Hepatocyte (in vitro differentiated cells): ENCODE measurements at places on chromosomes 12 and 14. TPM values are rescaled to one million over a fixed set of nuclear protein-coding genes. Genes with fewer than 3 reads are reported as not detected.

GRCh38 chr12:7884689-7885088, 12.0 kb upstream of the SLC2A14 start:
- no peaks in the 10 kb centered on the region for H3K36me3 ChIP-seq
- no peaks in the 10 kb centered on the region for H3K27me3 ChIP-seq
- DNase-seq = no peak
- H3K27ac ChIP-seq = peak overlapping the region; percentile 28

GRCh38 chr14:95870772-95871171, 5.9 kb upstream of the TUNAR start:
- no peaks in the 10 kb centered on the region for H3K4me1 ChIP-seq
- H3K36me3 ChIP-seq = no peaks in the 10 kb centered on the region
- peaks cover 52% of the 10 kb centered on the region for H3K27me3 ChIP-seq
- no peak for DNase-seq

DNA sequence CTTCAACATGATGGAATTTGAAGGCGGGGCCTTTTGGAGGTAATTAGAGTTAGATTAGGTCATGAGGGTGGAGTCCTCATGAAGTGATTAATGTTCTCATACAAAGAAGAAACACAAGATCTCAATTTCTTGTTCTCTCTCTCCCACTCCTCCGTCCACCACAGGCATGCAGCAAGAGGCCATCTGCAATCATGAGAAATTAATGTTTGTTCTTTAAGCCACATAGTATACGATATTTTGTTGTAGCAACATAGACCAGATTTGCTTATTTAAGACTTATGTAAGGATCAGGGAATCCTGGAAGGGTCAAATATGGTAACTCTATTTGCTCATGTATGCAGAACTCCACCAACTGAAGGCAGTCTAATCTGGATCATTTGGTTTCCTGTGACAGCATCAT, 429.0 kb downstream of the LRIG3 start:
- peaks cover 14% of the 10 kb centered on the region for H3K4me1 ChIP-seq
- no peak overlapping the region for H3K4me3 ChIP-seq
- DNase-seq = peak; percentile 8
- no peak overlapping the region for H3K27ac ChIP-seq
- no peaks in the 10 kb centered on the region for H3K27me3 ChIP-seq

KERA gene
- total RNA-seq = 0.10 TPM in 1 of 2 replicates, not detected in the other

- no peak for DNase-seq
- H3K4me3 ChIP-seq = no peak overlapping the region
- H3K27me3 ChIP-seq = no peaks in the 10 kb centered on the region
- peaks cover 11% of the 10 kb centered on the region for H3K4me1 ChIP-seq
- H3K36me3 ChIP-seq = no peaks in the 10 kb centered on the region
- no peak overlapping the region for H3K27ac ChIP-seq
Measured at GRCh38 chr14:86782092-86782580, 1210.8 kb downstream of the GALC start.

DNA sequence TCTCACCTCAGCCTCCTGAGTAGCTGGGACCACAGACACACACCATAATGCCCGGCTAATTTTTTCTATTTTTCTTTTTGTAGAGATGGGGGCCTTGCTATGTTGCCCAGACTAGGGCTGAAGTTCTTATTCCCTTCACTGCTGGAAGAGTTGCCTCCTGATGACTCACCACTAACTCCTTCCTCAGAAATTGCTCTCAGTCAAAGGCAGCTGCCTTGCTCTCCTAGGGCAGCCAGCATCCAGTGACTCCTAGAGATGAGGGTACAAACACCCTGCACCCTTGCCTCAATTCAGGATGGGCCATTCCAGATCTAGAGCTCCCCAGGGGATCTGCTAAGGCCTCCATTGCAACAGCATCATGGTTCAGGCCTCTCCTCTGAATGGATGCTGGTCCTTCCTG, 54.0 kb upstream of the RASSF8 start:
- no peak overlapping the region for H3K4me3 ChIP-seq
- no peak overlapping the region for H3K27ac ChIP-seq
- H3K36me3 ChIP-seq = no peaks in the 10 kb centered on the region

DNA sequence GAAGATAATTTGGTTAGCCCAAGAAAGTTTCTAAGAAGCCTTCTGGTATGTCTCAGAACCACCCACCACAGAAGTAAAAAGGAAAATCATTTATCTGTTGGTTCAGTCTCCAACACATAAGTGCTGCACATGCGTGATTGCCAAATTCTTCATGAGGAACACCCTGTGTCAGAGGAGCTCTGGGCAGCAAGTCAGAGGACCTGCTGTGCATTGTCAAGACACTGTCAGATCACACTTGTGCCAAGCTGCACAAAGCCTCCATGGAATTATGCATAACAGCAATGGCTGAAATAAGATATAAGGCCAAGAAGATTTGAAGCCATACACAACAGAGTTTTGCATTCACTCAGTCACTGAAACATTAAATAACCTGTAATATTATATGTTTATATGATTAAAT, 1304.7 kb upstream of the FLRT2 start:
- DNase-seq = peak; percentile 34
- H3K27ac ChIP-seq = no peak overlapping the region
- H3K4me3 ChIP-seq = no peak overlapping the region
- H3K36me3 ChIP-seq = no peaks in the 10 kb centered on the region
- H3K4me1 ChIP-seq = no peaks in the 10 kb centered on the region

ZNF891 gene
- 2.2 TPM in 2 replicates for total RNA-seq

OAS2 gene
- total RNA-seq = 0.44 and 0.50 TPM in 2 replicates

IQSEC3 gene
- total RNA-seq = 0.36 and 0.70 TPM in 2 replicates

GRCh38 chr14:81200054-81200453, 20.7 kb downstream of the GTF2A1 start:
- DNase-seq = no peak
- no peaks in the 10 kb centered on the region for H3K36me3 ChIP-seq
- no peaks in the 10 kb centered on the region for H3K4me1 ChIP-seq
- no peak overlapping the region for H3K4me3 ChIP-seq
- no peaks in the 10 kb centered on the region for H3K27me3 ChIP-seq

GRCh38 chr14:65751510-65751909, 339.0 kb downstream of the FUT8 start:
- H3K27me3 ChIP-seq = no peaks in the 10 kb centered on the region
- no peak overlapping the region for H3K27ac ChIP-seq
- DNase-seq = no peak
- H3K36me3 ChIP-seq = no peaks in the 10 kb centered on the region

DNA sequence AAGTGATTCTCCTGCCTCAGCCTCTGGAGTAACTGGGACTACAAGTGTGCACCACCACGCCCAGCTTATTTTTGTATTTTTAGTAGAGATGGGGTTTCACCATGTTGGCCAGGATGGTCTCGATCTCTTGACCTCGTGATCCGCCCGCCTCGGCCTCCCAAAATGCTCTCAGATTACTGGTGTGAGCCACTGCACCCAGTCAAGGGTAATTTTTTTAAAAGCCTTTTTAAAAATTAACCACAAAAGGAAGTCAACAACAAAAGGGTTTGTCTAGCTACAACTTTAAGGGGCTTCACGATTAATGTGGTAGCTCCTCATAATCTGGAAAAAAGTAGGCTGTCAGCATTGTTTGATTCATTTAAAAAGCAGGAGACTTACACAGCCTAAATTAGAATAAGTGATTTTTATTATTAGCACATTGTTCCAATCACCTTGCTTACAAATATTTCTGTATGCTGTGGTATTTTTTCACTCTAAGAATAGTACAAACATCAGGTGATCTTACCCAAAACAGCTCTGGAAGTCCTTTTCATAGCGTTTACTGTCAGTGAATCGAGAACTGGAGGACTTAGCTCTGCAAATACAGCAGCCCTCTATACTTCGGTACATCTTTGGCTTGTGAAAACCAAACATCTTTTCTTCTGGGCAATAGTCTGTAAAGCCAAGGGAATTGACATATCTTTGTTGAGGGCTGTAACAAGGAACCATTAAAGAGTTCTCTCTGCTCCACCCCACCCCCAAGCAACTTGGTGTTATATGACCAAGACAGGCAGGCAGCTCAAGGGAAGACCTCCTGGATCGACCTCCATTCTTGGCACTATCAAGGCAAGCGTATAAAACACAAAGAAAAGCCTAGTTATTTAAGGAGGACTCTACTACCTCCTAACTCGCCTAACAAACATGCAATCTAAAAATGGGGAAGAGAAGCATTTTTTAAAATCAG, 28.1 kb downstream of the SINHCAF start:
- no peaks in the 10 kb centered on the region for H3K36me3 ChIP-seq
- no peaks in the 10 kb centered on the region for H3K4me1 ChIP-seq
- DNase-seq = no peak
- no peaks in the 10 kb centered on the region for H3K27me3 ChIP-seq
- no peak overlapping the region for H3K27ac ChIP-seq
- H3K4me3 ChIP-seq = no peak overlapping the region

CFAP251 gene
- 1.6 and 3.7 TPM in 2 replicates for total RNA-seq

EXOC3L4 gene
- 12.4 and 35.3 TPM in 2 replicates for total RNA-seq

- no peaks in the 10 kb centered on the region for H3K36me3 ChIP-seq
- no peak for DNase-seq
- H3K4me1 ChIP-seq = no peaks in the 10 kb centered on the region
Measured at GRCh38 chr12:117387832-117388231, 26.4 kb upstream of the NOS1 start.

- H3K27ac ChIP-seq = no peak overlapping the region
- no peaks in the 10 kb centered on the region for H3K4me1 ChIP-seq
- no peak for DNase-seq
- no peaks in the 10 kb centered on the region for H3K27me3 ChIP-seq
- no peak overlapping the region for H3K4me3 ChIP-seq
- no peaks in the 10 kb centered on the region for H3K36me3 ChIP-seq
Measured at GRCh38 chr12:2854669-2855453, 2.0 kb downstream of the TEX52 start.

EIF2S3B gene
- 1.3 and 1.4 TPM in 2 replicates for total RNA-seq

BIN2 gene
- total RNA-seq = 0.07 TPM in 1 of 2 replicates, not detected in the other

GRCh38 chr12:66851134-66851533, 172.3 kb upstream of the GRIP1 start:
- H3K4me1 ChIP-seq = no peaks in the 10 kb centered on the region
- DNase-seq = no peak
- H3K27ac ChIP-seq = no peak overlapping the region
- no peaks in the 10 kb centered on the region for H3K27me3 ChIP-seq
- H3K4me3 ChIP-seq = no peak overlapping the region

DNA sequence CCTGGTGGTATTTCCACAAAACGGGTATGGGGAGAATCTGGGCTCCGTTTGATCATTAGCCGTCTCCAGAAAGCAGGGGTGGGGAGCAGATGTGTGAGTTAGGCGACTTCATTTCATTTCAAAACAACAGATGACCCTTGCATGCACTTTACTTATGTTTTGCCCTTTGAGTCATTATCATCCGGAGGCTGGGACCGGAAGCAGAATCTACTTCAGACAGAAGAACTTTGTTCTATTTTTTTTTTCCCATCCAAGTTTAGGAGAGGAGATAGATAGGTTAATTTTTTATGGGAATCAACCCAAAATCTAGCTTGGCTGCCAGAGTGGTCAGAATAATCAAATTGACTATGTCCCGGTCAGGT, 31.3 kb upstream of the CMAS start:
- H3K27me3 ChIP-seq = no peaks in the 10 kb centered on the region
- no peak overlapping the region for H3K27ac ChIP-seq
- H3K4me1 ChIP-seq = no peaks in the 10 kb centered on the region
- H3K36me3 ChIP-seq = no peaks in the 10 kb centered on the region

- no peaks in the 10 kb centered on the region for H3K4me1 ChIP-seq
- no peaks in the 10 kb centered on the region for H3K36me3 ChIP-seq
- peaks cover 51% of the 10 kb centered on the region for H3K27me3 ChIP-seq
- DNase-seq = no peak
- H3K27ac ChIP-seq = no peak overlapping the region
Measured at GRCh38 chr14:59631237-59631636, 54.6 kb upstream of the CCDC175 start.

DNA sequence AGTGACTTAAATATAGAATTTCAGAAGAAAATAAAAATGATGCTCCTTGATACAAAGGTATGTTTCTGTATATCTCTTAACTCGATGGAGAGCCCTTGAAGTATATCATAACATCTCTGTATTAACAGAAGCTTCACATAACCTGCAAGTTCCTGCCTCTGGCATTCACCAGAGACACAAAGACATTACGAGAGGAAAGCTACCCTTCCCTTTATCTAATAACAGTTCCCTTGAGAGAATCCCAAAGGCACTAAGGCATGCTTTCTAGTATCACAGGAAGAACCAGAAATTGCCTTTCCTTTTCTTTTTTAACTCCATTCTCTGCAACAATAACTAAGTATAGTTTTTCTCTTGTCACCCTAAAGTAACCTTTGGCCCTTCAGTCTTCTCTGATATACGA, 164.5 kb downstream of the MGAT4C start:
- no peak for DNase-seq
- no peaks in the 10 kb centered on the region for H3K27me3 ChIP-seq
- no peak overlapping the region for H3K27ac ChIP-seq
- H3K4me3 ChIP-seq = no peak overlapping the region
- no peaks in the 10 kb centered on the region for H3K36me3 ChIP-seq
- H3K4me1 ChIP-seq = no peaks in the 10 kb centered on the region

FAM161B gene
- 2.3 and 3.3 TPM in 2 replicates for total RNA-seq

DNA sequence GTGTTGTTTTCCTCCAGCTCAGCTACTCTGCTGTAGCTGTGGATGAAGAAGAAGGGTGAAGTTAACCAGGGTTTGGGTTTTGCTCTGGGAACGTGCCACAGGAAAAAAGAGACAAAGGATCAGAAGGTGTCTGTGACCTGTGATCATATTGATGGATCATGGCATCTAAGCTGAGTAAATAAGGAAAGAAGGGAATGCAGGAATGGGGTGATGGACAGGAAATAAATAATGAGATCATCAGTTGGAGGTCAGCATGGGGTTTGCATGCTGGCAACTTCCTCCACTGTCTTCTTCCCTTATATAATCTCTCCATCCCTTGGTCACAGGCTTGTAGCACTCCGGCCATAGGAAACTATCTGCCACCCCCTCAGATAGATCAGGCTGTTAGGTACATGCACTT, 430.3 kb upstream of the PDE3A start:
- no peak overlapping the region for H3K4me3 ChIP-seq
- no peak for DNase-seq
- H3K36me3 ChIP-seq = no peaks in the 10 kb centered on the region
- H3K4me1 ChIP-seq = no peaks in the 10 kb centered on the region
- H3K27ac ChIP-seq = no peak overlapping the region
- no peaks in the 10 kb centered on the region for H3K27me3 ChIP-seq

AKAP5 gene
- total RNA-seq = 7.8 and 9.4 TPM in 2 replicates

- H3K36me3 ChIP-seq = no peaks in the 10 kb centered on the region
- H3K27ac ChIP-seq = no peak overlapping the region
- no peak overlapping the region for H3K4me3 ChIP-seq
- H3K27me3 ChIP-seq = no peaks in the 10 kb centered on the region
- H3K4me1 ChIP-seq = no peaks in the 10 kb centered on the region
Measured at GRCh38 chr12:96701856-96702255, 205.2 kb upstream of the NEDD1 start.

SLC6A12 gene
- total RNA-seq = 7.9 and 10.3 TPM in 2 replicates

DLGAP5 gene
- total RNA-seq = 10.0 and 10.8 TPM in 2 replicates

- no peaks in the 10 kb centered on the region for H3K4me1 ChIP-seq
- H3K4me3 ChIP-seq = no peak overlapping the region
- H3K36me3 ChIP-seq = no peaks in the 10 kb centered on the region
- no peak for DNase-seq
Measured at GRCh38 chr12:20474443-20474842, 106.1 kb downstream of the PDE3A start.

GRCh38 chr14:58639842-58640484, 2.2 kb downstream of the DACT1 start:
- peak overlapping the region; percentile 81 for H3K4me3 ChIP-seq
- H3K27ac ChIP-seq = peak overlapping the region; percentile 76
- peak; percentile 75 for DNase-seq
- H3K36me3 ChIP-seq = no peaks in the 10 kb centered on the region

CLEC2D gene
- total RNA-seq = 5.7 and 6.0 TPM in 2 replicates

BCL2L2 gene
- total RNA-seq = 20.8 and 26.4 TPM in 2 replicates

- H3K36me3 ChIP-seq = no peaks in the 10 kb centered on the region
- no peak overlapping the region for H3K27ac ChIP-seq
- no peaks in the 10 kb centered on the region for H3K4me1 ChIP-seq
- no peak for DNase-seq
- H3K27me3 ChIP-seq = no peaks in the 10 kb centered on the region
Measured at GRCh38 chr12:117202556-117202955, 12.3 kb upstream of the FBXO21 start.
